ENCODE measurements at places on chromosomes 13 and 19.

GRCh38 chr13:109500146-109500773 is 286.1 kb downstream of the IRS2 start:
- no peak for DNase-seq

GRCh38 chr13:22596171-22596863 is 584.5 kb upstream of the SGCG start:
- no peak for DNase-seq

DNA sequence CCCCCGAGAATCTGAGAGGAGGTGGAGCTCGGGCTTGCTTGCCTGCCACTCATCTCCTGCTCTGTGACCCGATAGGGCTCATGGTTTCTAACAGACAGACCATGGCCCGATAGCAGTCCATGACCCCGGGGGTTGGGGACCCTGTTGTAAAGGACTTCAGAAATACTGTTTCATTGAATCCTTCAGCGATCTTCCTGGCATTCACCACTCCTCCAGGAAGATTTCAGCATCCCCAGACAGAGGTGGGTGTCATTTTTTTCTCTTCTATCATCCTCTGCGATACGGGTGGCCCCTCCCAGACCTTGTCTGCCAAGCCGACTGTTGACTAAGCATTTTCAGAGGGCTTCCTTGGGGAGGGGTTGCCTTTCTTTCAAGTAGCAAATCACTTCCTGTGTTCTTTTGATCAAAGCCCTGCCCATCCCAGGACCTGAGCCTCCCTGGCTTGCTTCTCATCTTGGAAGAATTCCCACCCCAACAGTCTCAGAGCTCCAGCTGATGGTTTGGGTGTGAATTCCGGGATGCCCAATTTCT is 1.7 kb downstream of the MYO1F start:
- no peak for DNase-seq

DNA sequence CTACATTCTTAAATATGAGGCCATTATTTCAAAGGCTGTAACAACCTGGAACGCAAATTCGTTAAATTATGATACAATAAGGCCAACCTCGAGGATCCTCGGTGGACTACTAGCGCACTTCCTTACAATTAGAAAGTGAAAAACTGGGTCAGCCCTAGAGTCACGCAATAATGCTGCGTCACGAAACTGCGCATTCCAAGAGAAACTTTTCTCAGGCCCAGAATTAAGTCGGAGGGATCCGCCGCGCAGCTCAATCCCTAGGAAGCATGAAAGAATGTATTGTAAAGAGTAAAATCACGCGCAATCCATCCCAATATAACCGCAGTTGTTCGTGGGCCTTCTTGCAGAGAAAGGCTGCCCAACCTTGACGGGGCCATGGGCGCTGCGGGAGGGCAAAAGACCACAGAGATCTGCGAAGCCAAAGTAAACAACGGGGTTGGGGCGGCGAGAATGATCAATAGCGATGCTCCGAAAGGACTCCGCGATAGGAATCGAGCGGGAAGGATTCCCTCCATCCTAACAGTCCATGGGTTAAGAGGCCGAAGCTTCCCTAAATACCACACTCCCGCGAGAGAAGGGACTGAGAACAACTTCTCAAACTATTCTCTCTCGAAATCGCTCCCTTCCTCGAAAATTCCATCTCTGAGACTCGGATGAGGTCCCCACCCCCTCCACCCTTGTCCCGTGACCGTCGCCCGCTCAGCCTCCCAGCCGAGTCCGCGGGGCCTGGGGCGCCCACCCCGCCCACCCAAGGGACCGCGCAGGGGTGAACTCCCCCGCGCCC is 564 bp downstream of the SPART start:
- no peak for DNase-seq

DNA sequence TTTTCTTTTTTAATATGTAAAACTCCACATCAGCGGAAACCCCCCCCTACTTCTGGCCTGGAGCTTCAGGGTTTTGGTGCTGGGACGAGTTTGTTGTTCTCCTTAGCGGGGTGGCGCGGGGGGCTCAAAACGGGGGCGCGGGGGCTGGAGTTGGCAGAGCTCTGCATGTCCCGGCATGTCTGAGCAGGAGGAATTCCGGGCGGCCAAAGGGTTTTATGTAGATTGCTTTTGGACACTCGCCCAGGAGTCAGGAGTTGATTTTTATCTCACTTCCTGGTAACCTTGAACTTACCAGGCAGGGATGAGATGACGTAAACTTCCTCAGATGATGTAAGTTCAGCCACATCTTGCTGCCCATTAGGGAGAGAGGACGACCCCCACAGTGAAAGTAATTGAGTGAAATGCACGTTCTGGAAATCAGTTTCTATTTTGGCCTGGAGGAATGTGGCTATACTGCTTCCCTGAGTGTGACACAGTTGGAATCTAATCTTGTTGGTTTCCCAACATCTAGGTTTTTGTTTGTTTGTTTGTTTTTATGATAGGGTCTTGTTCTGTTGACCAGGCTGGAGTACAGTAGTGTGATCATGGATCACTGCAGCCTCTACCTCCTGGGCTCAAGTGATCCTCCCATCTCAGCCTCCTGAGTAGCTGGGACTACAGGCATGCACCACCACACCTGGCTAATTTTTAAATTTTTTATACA is 21.0 kb upstream of the GDF15 start:
- DNase-seq = no peak

GRCh38 chr19:6527893-6528543 is 2.8 kb upstream of the TNFSF9 start:
- no peak for DNase-seq

- no peak for DNase-seq
These were observed 8.9 kb downstream of the AP1M1 start for GRCh38 chr19:16206637-16207036.

GRCh38 chr19:41354343-41354953 is 726 bp upstream of the TGFB1 start:
- DNase-seq = no peak

All from cerebellar nuclear complex (tissue), 1 donor.